Kidney epithelial cell (primary cell): ENCODE measurements at places on chromosomes 7 and 10.

DNA sequence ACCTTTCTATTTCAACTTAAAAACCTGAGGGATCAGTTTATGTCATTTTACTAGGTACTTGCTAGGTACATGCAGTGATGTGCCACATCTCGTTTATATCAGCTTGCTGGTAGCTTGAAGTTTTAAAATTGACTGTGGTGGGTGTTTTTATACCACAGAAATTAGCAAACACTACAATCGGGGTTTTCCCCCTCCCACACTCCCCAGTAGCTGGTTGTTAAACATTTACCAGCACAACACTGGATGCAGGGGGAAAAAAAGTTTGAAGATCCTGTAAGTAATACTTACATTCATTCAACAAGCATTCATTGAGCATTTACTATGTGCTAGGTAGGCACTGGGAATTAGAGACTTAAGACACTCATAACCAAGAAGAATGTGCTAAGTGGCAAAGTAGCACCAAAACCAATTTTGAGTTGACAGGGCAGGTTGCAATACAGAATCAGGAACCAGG, 32.6 kb downstream of the USP6NL start:
- no peak for DNase-seq

DNA sequence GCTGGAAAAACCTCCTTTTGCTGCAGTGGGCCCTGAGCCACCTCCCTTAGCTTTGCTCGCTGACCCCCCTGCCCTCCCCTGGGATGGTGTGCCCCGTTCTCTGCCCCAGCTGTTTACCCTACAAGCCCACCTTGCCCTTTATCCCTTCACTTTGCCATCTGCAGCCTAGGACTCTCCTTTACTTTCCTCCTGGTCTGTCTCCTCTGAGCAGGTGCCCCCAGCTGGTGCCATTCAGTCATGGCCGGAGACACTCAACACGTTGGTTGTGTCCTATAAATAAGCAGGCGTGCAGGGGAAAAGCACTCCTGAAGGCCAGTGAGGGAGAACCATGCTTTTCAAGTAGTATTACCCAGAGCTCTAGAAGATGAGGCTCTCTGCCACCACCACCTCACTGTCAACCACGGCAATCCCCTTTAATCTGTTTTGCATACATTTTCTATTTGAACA, 6.1 kb downstream of the RASSF4 start:
- no peak for DNase-seq

GRCh38 chr10:5887641-5888040, 2.1 kb downstream of the ANKRD16 start:
- no peak for DNase-seq

DNA sequence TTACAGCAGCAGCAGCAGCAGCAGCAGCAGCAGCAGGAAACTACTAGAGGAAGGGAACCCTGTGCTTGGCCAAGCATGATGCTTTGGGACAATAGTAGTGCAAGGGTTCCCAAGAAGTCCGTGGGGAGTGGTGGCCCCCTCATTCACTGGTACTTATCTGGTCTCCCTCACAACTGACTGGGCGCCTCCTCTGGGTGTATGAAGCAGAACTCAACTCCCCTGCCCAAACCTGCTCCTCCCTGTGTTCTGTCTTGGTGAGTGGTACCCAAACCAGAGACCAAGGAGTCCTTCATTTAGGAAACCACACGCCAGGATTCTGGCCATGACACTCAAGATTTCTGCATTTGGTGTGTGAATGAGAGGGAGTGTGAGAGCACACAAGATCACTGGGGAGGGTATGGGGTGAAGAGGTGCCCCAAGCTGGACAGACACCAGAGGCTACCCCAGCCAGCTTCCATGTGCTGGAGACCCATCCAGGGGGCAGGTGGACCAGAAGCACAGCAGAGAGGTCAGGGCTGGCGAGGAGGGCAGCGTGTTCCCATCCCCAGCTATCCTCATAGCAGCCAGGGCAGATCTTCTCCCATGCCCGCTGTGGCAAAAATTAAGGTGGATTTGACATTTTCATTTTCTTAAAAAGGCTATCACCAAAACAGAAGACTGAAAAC, 10.6 kb upstream of the ZNF777 start:
- no peak for DNase-seq

DNA sequence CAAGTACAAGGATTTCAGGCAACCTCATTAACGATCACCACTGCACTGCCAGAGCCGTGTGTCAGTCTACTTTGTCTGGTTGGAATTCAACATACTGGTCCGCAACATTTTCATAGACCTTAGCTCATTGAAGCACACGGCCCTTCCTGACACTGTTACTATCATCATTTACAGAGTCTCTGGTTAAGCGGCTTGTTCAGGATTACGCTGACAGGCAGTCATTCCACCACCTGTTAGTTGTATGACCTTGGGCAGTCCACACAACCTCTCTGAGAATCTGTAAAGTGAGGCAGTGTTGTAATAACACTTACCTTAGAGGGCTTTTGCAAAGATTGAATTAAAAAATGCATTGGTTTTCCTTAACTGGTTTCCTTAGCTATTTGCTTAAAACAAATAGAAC, 112.6 kb downstream of the AOAH start:
- no peak for DNase-seq

- no peak for DNase-seq
Observed at GRCh38 chr7:137818036-137818435, 28.7 kb downstream of the DGKI start.

- DNase-seq: no peak
Observed at GRCh38 chr7:100127866-100128636, 1.3 kb downstream of the MBLAC1 start.

- DNase-seq: no peak
Observed at GRCh38 chr7:85186521-85187241, at the start of gene SEMA3D. Gene SEMA3D, minus strand, starts transcription at chr7:85187056. Its CDS starts 65,165 bp downstream, at chr7:85121891.

DNA sequence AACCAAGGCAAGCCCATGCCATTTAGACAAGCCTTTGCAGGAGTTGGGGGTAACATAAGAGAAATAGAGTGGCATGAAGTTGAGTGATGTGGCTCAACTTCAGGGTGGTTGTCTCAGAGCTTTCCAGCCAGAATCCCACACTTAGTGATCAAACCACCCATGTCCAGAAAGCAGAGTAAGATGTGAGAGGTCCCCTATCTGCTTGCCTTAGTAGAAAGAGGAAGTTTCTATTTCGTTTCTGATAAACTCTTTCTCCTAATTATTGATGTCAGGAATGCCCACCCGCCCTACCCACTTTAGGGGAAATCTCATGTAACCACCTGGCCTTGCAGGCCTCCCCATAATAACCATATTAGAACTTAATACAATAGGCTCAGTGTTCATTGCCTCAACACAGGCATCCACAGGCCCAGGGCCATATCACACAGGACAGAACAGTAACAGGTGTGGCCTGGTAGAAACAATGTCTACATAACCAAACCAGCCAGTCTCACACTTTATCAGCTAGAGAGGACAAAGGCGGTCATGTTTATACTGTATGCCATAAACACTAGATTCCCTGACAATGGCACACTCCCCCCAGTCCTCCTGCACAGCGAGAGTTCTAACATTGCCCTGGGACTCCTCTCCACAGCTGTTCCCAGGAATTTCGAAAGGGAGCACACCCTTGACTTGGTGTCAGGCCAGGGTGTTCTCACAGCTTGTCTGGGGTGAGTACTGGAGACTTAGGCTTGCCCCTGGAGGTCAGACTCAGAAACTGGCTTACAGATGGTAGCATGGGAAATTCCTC, 364.4 kb downstream of the CXCL12 start:
- DNase-seq: no peak

GRCh38 chr10:29736366-29737073, 101.7 kb upstream of the SVIL start:
- DNase-seq: no peak

GRCh38 chr7:124390301-124390700, 357.4 kb upstream of the TMEM229A start:
- no peak for DNase-seq

- DNase-seq: no peak
Observed at GRCh38 chr10:113612154-113612553, 51.7 kb downstream of the NRAP start.

DNA sequence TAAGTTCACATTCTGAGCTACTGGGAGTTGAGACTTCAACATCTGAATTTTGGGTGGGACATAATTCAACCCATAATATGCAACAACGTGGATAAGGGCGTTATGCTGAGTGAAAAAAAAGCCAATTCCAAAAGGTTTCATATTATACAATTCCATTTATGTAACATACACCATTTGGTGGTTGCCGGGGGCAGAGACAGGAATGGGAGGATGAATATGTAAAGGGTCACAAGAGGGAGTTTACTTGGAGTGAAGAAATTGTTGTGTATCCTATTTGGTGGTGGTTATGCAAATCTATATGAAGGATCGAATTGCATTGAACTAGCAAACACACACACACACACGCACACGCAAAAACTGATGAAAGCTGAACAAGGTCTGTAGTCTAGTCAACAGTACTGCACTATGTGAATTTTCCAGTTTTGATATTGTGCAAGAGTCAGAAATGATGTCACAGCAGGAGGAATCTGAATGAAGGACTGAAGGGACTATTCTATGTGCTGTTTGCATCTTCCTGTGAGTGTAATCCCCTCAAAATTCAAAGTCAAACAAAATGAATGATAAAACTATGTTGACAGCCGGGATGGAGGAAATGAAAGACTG, 249.2 kb upstream of the HABP2 start:
- no peak for DNase-seq

DNA sequence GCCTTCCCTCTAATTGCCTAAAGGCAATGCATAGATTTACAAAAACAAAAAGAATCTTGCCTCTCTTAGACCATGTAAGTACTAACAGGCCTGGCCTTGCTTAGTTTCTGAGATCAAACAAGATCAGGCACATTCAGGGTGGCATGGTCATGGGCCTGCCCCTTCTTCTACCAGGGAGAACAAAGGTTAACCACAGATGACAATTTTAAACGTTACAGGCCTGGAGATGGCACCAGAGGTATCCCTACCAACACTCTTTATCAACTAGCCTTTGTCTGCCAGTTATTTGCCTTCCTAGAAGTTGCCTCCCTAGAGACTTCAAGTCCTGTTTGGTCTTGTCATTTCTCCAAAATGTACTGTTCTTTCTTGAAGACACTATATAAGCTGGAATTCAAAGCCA, 252.6 kb downstream of the DOCK4 start:
- no peak for DNase-seq

DNA sequence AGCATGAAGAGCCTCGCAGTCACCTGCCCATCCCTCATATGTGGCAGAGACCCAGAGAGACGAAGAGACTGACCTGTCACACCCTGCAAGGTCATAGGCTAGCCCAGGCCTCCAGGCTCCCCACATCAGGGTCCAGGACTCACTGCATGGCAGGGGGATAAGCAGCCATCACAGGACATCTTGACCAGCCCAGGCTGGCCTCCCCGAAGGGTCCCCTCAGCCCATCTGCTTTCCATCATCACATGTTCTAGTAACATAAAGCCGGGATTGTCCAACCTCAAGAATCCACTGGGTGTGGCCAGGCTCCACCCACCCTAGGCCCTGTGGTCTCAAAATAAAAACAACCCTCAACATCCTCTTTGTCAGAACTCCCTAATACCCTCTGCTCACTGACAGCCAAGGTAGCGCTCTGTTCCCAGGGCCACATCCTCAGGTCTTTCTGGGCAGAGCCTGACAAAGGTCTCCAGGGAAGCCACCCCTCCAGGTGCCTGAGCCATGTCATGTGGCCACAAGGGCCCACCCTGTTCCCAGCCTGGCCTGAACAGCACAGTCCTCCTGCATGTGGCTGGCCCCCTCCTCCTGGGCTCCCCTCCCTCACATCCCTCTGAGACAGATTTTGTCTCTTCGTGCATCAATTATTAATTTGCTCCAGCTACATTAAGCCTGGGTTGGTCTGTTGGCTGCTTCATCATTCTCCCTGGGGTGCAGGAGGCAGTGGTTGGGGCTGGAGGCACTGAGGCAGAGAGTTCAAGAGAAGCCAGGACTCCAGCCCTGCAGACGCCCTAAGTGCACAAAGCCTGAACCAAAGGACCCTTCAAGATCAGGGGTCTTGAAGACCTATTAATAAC, 131.8 kb upstream of the UNC5B start:
- no peak for DNase-seq

GRCh38 chr10:44902941-44903545, 8.1 kb upstream of the TMEM72 start:
- no peak for DNase-seq

- no peak for DNase-seq
Observed at GRCh38 chr7:50466815-50467585, 16.9 kb upstream of the FIGNL1 start.

DNA sequence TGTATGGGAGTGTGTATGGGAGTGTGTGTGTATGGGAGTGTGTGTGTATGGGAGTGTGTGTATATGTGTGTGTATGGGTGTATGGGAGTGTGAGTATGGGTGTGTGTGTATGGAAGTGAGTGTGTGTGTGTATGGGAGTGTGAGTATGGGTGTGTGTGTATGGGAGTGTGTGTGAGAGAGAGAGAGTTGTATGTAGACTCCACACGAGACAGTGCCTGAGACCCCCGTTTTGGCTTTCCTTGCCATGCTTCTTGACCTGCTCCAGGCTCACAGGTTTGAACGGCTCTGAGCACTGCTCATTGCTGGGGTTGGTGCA, 49.7 kb downstream of the COL17A1 start:
- no peak for DNase-seq

DNA sequence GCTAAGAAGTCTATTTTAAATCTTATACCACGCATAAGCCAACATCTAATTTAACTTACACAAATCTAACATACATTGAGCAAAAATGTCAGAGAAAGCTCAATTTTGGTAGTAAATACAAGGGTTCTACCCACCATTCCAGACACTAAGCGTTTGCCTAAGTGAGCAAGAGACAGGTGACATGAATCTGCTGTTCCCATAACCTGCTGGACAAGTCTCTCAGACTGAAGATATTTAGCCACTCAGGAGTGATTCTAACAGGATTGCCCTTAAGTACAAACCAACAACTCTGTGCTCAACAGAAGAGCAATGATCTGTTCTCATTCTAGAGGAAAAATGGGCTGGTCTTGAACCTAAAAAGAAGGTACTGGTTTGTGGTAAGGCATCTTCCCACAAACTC, 18.8 kb downstream of the EZH2 start:
- DNase-seq: no peak

GRCh38 chr10:6665847-6666246, 85.8 kb upstream of the PRKCQ start:
- no peak for DNase-seq

- DNase-seq: no peak
Observed at GRCh38 chr10:70834441-70835151, 18.8 kb downstream of the SGPL1 start.

DNA sequence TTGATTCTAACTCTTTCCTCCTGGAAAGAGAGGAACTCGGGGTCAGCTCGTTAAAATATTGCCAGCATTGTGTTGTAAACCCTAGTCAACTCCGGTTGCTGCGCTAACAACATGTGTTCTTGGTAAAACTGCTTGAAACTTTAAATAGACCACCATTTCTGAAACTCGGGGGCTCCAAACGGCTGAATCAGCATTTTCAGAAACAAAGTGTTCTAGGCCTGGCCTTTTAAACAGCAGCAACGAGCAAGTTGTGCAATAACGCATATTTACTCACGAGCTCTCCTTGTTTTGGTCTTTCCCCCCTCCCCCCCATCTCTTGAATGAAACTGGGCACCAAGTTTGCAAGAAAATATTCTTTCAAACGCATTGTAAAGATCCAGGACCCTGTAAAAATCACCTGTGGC, 9.2 kb upstream of the GRB10 start:
- DNase-seq: no peak

GRCh38 chr10:47423476-47423875, 39.4 kb upstream of the ZNF488 start:
- DNase-seq: no peak

- no peak for DNase-seq
Observed at GRCh38 chr10:77377678-77378352, 259.8 kb downstream of the KCNMA1 start.

- no peak for DNase-seq
Observed at GRCh38 chr7:44716205-44716604, 32.4 kb upstream of the ZMIZ2 start.
